ENCODE measurements at places on chromosomes 4 and X.

DNA sequence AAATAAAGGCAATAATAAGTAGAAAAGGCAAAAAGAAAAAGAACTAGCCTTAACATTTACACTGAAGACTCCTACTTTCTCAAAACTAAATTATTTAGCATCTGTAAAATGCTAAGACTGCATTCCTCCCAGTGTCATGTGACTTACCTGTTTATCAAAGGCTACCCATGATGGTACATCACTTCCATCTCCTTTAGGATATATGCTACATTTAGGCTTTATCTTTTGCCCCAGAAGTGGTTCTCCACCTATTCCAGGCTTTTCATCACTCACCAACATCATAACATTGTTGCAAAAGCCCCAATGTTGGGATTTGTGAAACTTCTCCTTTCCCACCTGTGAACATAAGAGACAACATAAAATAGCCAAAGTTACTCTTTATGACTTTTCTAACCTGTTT, 31.1 kb downstream of the EFHC2 start:
- DNase-seq = no peak

DNA sequence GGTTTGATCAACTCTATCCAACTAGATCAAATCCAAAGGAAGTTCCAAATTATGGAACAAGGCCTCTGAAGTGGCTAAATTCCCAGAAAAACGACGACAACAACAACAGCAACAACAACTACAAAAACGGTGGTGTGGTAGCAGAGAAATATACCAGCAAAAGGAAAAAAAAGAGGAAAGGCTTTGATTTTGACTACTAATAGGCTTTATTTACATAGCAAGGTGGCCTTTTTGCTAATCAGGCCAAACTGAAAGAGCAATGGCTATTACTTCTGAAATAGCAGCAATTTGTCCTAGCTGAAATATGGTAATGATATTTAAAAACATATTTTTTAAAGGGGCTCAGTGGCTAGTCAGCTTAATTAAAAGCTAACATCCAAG, 40.8 kb upstream of the TMPRSS11E start:
- DNase-seq = no peak

DNA sequence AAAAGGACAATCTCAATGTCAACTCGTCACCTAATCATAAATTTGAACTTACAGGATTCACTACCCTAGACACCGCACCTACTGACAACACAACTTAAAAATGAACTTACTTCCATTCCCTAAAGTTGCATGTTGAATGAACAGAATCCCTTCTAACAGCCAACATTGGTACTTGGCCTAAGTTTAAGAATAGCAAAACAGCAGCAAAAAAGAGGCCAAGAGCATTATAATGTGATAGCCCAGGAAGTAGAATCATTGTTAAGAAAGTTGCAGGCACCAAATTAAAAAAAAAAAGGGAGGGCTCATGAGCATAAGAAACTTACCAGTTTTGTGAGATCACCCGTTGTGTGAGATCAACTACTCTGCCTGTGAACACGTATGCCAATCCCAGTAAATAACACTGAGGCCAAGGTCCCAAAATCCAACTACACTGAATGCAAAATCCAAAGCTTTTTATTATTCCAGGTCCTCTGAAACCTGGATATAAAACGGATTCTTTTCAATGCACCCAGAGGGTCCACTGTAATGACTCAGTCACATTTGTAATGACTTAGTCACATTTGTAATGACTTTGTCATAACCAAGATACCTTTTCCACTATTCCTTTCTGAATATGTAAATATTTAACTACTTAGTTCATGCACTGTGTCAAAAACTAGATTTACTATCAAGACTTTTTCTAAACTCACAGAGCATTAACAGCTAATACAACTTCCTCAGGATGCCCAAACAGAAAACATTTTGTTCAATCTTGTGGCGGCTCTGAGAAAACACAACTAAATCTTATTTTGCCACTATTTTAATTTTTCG, 6.8 kb downstream of the HNRNPDL start:
- no peak for DNase-seq

DNA sequence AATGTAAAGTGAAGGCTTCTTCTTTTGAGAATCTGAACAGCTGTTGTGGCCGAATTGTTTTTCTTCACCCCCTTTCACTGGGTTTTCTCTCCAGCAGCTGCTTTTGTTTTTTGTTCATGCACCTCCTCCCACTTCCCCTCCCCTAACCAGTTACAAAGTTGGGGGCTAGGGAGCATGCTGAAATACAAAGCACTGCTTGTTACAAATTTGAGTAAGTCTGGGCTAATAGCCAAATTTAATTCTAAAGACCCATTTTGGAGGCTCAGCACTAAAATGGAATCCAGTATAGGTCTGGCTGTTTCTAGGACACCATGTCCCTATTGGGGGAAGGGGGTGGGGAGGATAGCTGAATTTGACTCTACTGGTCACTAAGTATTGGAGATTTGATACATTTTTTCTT, 89.2 kb upstream of the GPM6B start:
- no peak for DNase-seq

DNA sequence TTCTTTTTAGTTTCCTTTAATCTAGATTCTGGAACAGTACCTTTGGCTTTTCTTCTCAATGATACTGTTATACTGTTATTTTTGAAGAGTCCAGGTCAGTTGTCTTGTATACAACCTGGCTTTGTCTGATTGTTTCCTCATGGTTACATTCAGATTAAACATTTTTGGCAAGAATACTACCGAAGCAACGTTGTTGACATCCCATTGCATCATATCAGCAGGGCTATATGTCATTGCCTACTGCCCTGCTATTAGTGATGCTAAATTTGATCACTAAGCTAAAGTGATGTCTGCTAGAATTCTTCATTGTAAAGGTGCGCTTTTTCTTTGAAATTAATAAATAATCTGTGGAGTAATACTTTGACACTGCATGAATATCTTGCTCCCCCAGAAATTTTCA, 5.8 kb upstream of the ATP1B4 start:
- DNase-seq = no peak

- DNase-seq = no peak
These were observed 342.5 kb upstream of the FSTL5 start for GRCh38 chr4:162506253-162506652.

- no peak for DNase-seq
These were observed 33.0 kb upstream of the TLR2 start for GRCh38 chr4:153651116-153651515.

DNA sequence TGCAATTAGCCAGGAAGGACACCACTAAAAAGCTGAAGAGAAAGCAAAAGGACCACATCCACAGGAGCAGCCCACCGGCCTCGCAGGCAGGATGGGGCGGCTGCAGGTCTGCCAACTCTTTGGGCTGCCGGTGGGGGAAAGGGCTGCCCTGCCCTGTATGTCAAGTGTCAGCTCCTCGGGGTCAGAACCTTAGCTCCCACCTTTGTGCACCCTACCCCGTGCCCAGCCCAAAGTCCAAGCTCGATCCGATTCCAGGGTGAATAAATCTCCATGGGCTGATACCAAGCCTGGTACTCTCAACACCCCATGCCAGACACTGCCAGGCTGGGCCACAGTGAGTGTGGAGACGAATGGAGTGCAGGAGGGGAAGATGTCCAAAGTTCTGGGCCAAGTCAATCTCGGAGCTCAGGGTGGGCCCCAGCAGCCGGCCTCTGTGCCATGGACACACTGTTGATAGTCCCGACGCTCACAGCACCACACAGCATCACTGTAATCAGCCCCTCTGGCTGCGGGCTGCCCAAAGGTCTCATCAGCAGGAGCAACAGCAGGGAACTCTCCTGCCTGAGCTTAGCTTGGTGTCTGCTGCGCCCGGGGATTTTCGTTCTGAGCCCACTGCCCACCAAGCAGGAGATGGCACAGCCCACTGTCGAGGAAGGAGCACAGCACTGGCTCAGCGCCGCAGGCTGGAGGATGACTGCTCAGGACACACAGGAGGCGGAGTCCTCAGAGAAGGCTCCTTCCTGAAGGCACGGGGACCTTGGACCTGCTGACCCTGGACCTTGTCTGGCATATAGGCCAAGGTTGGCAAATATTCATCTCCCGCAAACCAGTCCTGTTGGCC, 84.4 kb downstream of the JAKMIP1 start:
- DNase-seq = no peak

All from pancreas (tissue), 10 donors.